ENCODE measurements at places on chromosomes 11 and 22. TPM values are rescaled to one million over a fixed set of nuclear protein-coding genes. Genes with fewer than 3 reads are reported as not detected.

Gene GPR83
- 0.19 TPM for total RNA-seq

Gene ACRV1
- not detected for total RNA-seq

Gene OR6T1
- total RNA-seq: not detected

DNA sequence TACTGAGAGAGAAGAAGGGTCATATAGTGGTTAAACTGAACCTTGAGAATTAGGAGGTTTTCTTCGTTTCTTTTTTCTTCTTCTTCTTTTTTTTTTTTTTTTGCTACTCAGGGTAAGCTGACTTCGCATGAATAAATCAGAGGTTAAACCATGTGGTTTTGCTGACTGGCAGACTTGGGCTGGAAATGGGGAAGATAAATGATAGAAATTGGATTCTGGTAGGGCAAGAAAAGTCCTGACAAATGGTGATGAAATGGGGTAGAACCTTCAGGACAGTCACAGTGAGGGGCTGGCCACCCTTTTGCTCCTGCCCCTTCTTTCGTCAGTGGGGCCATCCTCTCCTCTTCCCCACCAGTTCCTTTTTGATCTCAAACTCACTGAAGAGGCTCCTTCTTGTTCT lies 1.6 kb upstream of the SWAP70 start:
- H3K36me3 ChIP-seq: no peaks in the 10 kb centered on the region
- H3K27me3 ChIP-seq: no peaks in the 10 kb centered on the region
- H3K27ac ChIP-seq: no peak overlapping the region
- H3K4me1 ChIP-seq: peaks cover 10% of the 10 kb centered on the region
- no peak overlapping the region for H3K4me3 ChIP-seq

DNA sequence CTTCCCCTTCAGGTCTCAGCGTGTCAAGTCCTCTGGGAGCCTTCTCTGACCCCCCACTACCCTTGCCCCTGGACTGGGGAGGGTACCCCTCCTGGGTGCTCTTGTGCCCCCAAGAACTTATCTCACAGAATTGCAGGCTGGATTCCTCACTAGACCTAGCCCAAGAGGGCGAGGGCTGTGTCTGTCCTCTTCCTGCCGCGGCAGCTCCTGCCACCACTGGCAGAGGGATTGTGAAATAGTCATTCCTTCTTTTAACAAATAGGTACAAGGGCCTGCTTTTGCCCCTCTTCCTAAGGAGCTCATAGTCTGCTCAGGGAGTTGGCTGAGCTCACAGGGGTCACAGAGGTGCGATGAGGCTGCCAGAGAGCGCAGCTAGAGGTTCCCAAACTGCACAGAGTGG lies 5.5 kb downstream of the RAB36 start:
- peaks cover 6% of the 10 kb centered on the region for H3K4me1 ChIP-seq
- H3K27ac ChIP-seq: no peak overlapping the region
- no peak for DNase-seq
- no peak overlapping the region for H3K4me3 ChIP-seq
- no peaks in the 10 kb centered on the region for H3K27me3 ChIP-seq

Gene CCDC87
- total RNA-seq: 0.52 TPM

GRCh38 chr22:33741025-33741424 lies 179.3 kb downstream of the LARGE1 start:
- H3K4me1 ChIP-seq: no peaks in the 10 kb centered on the region
- no peaks in the 10 kb centered on the region for H3K27me3 ChIP-seq
- DNase-seq: no peak
- no peak overlapping the region for H3K4me3 ChIP-seq
- no peak overlapping the region for H3K27ac ChIP-seq

Gene KCNK4
- total RNA-seq: not detected

DNA sequence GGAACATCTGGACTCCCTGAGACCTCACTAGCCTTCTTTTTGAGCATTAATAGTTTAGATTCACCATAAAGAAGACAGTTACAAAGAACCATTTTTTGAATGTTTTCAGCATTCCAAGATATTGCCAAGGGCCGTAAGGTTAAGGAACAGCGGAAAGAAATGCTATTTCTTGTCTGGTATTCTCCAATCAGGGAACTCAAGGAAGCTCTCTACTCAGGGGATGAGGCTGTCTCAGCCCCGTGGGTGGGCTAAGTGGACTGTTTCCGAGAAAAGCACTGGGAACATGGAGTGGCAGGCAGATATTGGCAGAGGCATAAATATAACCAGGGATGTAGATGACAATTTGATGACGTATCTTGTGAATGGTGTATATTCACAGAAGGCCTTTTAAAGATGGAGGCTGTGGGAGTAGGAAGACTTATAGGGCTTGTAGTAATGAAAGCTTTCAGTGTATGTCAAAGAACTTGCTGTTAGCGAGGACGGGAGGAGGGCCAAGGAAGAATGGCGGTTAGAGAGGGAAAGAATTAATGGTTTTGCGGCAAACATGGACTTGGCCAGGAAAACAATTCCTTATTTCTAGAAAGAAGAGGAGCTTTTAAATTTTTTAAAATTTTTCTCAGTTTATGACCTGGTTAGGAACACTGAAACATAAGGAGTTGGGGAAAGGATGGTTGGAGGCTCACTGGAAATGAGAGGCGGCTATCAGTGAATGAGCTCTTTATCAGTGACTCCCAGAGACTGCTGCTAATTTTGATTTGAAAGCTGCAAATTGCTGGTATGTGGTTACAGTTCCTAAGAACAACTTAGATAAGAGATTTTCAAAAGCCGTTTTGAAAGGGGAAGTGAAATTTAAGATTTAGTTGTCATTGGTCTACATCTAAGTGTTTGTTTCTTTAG lies 64.6 kb downstream of the ST3GAL4 start:
- H3K4me3 ChIP-seq: no peak overlapping the region
- no peaks in the 10 kb centered on the region for H3K27me3 ChIP-seq
- peaks cover 52% of the 10 kb centered on the region for H3K4me1 ChIP-seq
- no peak for DNase-seq

- no peak for DNase-seq
- H3K4me3 ChIP-seq: no peak overlapping the region
- H3K4me1 ChIP-seq: no peaks in the 10 kb centered on the region
- no peaks in the 10 kb centered on the region for H3K36me3 ChIP-seq
- H3K27me3 ChIP-seq: no peaks in the 10 kb centered on the region
Measured at GRCh38 chr22:28538922-28539321, 140.7 kb downstream of the TTC28 start.

- H3K27me3 ChIP-seq: no peaks in the 10 kb centered on the region
- no peaks in the 10 kb centered on the region for H3K36me3 ChIP-seq
- no peak for DNase-seq
- no peak overlapping the region for H3K4me3 ChIP-seq
Measured at GRCh38 chr11:21631991-21632390, 560.9 kb upstream of the ANO5 start.

Gene DLG2
- total RNA-seq: 9.9 TPM

Gene OR6Q1
- not detected for total RNA-seq

DNA sequence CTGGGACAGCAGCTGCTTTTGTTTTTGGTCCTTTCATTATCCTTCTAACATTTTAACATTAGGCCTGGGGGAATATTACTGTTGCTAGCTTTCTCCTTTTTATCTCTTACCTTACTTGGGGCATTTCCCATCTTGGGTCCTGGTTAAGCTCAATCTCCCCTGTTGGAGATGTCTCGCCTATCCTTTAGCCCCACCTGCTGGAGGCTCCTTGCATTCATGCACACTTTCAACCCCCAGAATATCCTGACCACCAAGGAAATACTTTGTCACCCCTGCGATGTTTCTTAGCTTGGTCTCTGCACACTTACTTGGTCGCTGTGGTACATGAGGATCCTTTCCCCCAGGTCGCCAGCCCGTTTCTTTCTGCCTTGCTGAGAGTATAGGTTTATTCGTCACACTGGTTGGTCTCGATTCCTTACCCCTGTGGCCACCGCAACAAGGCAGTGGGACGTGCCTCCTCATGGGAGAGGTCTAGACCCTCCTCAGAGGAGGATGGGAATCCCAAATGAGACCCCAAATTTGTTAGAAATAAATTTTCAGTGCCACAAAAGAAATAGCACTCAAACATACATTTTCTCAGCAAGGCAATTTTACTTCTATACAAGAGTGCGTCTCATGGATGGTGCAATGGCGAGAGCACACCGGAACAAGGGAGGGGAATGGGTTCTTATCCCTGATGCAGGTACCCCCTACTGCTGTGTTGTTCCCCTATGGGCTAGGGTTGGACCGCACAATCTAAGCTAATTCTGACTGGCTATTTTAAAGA lies 5.4 kb upstream of the TXN2 start:
- H3K36me3 ChIP-seq: no peaks in the 10 kb centered on the region
- H3K4me1 ChIP-seq: peaks cover 7% of the 10 kb centered on the region
- peak; percentile 53 for DNase-seq
- H3K4me3 ChIP-seq: no peak overlapping the region
- no peaks in the 10 kb centered on the region for H3K27me3 ChIP-seq

DNA sequence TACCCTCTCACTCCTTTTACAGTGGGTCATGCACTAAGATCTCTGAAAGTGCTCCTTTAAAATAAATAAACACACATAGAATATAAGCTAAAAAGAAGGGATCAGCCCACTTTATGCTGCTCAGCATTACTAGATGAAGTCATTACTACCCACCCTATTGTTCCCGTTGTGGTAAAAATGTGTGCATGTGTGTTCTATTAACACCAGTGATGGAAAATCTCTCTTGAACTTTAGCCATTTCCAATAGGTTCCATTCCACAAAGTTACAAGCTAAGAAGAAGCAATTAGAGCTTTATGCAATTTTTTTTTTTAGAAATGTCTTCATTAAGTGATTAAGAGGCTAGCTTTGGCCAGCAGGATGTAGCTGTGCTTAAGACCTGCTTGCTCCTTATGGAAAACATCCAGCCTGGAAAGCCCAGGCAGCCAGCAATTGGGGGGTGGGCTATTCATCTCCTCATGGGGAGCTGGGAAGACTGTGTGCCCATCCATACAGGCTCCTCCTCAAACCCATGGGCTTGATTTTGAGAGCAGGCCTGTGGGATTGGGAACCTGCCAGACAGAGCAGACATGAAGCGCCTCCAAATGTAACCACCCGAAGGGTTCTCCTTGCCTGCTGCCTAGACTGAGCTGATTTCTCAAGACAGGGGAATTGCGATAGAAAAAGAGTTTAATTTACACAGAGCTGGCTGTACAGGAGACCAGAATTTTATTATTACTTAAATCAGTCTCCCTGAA lies 92.9 kb upstream of the PARVA start:
- no peaks in the 10 kb centered on the region for H3K36me3 ChIP-seq
- DNase-seq: no peak
- H3K27me3 ChIP-seq: no peaks in the 10 kb centered on the region

DNA sequence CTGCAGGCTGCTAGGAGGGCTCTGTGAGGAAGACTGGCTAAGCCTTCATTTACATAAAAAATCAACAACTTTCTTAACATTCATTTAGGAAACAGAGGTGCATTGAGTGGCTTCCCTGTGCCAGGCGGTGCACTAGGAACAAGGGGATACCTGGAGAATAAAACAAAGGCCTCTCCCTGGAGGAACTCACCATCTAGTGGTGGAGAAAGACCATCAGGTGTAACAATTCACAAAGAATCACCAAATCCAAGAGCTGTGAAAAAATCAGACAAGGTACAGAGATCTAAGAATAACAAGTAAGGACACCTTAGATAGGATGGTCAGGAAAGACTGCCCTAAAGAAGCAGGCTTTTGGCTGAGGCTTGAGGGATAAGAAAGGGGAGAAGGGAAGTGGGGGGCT lies 40.3 kb downstream of the CSNK2A3 start:
- peaks cover 1% of the 10 kb centered on the region for H3K36me3 ChIP-seq
- no peak for DNase-seq
- H3K27ac ChIP-seq: no peak overlapping the region
- H3K27me3 ChIP-seq: no peaks in the 10 kb centered on the region
- H3K4me3 ChIP-seq: no peak overlapping the region
- H3K4me1 ChIP-seq: peaks cover 27% of the 10 kb centered on the region

DNA sequence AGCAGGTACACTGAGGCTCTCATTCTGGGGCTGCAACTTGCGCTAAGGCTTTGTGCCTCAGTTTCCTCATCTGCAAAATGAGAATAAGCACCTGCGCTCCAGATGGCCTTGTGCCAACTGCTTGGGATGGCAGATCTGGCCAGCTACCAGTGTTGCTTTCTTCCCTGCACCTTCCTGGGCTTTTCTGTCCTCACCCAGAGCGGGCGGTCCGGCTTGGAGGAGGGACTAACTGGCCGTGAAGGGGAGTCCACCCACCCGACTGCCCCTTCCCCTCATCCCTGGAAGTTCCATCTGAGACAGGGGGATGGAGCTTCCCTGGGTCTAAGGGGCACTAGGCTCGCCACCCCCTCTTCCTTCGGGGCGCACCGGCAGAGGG lies 3.5 kb downstream of the SLC16A8 start:
- H3K4me3 ChIP-seq: no peak overlapping the region
- H3K36me3 ChIP-seq: no peaks in the 10 kb centered on the region

DNA sequence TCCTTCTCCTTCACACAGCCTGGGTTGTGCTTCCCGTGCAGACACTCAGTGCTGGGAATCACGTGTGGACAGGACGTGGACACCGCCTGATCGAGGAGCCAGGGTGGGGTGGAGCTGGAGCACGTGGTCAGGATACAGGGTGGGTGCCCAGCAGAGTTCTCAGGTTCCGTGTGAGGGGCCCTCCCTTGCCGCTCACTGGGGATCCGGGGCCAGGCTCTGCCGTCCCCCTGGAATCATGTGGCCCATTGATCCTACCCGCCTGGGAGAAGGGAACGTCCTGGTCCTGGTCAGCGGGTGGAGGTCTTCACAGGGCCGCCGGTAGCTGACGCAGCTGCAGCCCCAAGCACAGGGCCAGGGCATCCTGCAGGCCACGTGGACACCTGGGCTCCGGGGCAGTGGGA lies 397.7 kb downstream of the TBC1D22A start:
- no peak for DNase-seq
- H3K27me3 ChIP-seq: no peaks in the 10 kb centered on the region
- no peak overlapping the region for H3K27ac ChIP-seq
- no peaks in the 10 kb centered on the region for H3K36me3 ChIP-seq

DNA sequence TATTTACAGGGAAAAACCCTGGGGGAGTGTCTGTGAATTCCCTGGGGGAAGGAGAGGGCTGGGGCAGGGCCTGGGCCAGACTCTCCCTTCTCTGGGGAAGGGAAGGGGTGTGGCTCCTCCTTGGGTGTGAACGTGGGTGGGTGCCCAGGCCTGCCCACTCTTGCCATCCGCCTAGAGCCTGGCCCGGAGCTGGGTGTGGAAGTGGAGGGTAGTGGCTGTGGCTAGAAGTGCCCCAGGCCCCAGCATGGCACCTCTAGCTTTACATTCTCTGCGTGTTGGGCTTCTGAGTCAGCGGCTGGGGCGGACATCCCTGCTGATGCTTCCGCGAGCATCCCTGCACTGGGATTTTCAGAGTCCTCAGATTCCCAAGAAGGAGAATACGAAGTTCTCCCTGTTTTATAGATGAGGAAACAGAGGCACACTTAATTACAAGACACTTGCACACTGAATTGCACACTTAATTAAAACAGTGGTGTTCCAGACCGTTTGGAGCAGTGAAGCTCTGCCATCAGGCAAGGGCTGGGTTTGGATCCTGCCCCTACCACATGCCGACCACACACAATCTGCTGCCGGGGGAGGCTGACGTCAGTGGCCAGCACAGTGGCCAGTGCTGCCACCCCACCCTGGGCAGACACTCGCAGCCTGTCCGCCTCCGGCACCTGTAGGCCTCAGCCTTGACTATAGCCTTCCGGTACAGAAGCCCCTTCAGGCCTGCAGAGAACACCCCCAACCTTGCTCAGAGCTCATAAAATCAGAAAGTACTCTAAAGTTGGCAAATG lies 7.6 kb downstream of the BAD start:
- H3K27ac ChIP-seq: no peak overlapping the region
- peaks cover 34% of the 10 kb centered on the region for H3K36me3 ChIP-seq
- peaks cover 12% of the 10 kb centered on the region for H3K4me1 ChIP-seq
- no peak for DNase-seq
- no peaks in the 10 kb centered on the region for H3K27me3 ChIP-seq

Measured in heart left ventricle (tissue), 16 donors.